ENCODE measurements at places on chromosomes 7 and 10.

- no peak for DNase-seq
Observed at GRCh38 chr7:150942001-150942590, 36.0 kb downstream of the KCNH2 start.

DNA sequence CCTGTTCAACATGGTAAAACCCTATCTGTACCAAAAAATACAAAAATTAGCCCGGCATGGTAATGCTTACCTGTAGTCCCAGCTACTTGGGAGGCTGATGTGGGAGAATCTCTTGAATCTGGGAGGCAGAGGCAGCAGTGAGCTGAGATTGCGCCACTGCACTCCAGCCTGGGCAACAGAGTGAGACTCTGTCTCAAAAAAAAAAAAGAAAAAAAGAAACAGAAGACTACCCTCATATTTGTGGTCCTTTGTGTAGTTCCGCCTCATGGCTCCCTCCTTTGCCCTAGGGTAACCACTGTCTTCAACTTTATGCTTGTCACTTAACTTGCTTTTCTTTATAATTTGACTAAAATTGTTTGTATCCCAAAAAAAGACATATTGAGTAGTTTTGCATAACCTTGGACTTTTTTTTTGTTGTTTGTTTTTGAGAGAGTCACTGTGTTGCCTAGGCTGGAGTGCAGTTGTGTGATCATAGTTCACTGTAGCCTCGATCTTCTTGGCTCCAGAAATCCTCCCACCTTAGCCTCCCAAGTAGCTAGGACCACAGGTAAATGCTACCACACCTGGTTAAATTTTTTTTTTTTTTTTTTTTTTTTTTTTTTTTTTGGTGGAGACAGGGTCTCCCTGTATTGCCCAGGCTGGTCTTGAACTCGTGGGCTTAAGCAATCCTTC, 3.7 kb downstream of the ZNF487 start:
- DNase-seq = no peak

DNA sequence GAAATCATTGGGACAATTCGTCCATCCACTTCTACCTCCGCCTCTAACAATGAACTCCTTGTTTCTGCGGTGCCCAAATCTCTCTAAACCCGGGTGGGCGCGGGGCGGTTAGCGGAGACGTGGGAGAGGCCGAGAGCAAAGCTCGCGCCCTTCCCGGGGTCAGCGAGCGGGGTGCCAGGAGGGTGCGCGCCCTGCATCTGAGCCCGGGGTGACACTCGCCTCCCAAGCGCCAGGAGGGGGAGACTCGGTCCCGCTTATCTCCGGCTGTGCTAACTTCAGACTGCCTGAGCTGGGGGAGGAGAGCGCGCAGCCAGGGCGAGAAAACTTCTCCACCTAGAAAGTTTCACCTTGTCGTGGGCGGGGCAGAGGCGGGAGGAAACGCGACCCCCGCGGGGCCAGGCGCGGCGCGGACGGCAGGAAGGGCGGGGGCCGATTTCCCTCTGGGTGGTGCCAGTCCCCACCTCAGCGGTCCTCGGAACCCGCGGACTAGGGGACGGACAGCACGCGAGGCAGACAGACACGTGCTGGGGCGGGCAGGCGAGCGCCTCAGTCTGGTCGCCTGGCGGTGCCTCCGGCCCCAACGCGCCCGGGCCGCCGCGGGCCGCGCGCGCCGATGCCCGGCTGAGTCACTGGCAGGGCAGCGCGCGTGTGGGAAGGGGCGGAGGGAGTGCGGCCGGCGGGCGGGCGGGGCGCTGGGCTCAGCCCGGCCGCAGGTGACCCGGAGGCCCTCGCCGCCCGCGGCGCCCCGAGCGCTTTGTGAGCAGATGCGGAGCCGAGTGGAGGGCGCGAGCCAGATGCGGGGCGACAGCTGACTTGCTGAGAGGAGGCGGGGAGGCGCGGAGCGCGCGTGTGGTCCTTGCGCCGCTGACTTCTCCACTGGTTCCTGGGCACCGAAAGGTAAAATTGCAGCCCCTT, at the start of gene MET:
MET (plus strand) TSS at position 516 of the 915 bp plus-strand sequence. CDS start 26,889 bp downstream, outside the sequence.
- no peak for DNase-seq

DNA sequence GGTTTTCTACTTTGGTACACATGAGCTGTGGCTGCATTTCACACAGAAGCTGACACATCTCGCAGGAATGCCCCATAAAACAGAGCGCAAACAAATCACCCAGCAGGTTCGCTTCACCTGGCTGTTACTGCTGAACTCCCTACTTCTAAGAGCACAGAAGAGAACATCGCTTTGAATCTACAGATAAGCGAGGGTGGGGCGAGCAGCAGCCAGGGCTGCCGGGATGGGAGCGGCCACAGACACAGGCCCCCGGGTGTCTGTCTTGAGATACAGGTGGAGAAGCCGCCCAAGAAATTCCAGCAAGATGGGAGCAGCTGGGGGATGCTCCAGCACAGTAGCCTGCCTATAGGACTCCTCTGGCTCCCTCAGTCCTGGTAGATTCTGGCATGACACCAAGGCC, 27.4 kb downstream of the OGDHL start:
- no peak for DNase-seq

- DNase-seq = no peak
Observed at GRCh38 chr7:151607464-151607867, 87.8 kb upstream of the RHEB start.

GRCh38 chr7:108454674-108455550, 1.3 kb downstream of the NRCAM start:
- no peak for DNase-seq

DNA sequence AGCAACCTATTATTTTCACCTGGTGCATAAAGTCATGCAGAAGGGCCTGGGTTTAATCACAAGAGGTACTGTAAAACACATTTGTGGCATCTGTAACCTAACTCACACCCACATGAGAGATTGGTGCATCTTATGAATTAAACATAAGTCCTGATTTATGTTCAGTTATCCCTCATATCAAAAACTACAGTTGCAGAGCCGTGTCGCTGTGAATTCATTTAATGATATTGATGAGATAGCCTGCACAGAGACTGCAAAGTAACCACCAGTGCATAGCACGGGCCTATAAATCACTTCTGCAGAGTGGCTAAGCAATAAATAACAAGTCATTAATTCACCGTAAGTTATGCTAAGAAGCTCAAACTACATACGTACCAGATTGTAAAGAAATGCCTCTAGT, 178.2 kb downstream of the RELN start:
- DNase-seq = no peak

- no peak for DNase-seq
Observed at GRCh38 chr7:42883950-42884349, 27.9 kb downstream of the C7orf25 start.

DNA sequence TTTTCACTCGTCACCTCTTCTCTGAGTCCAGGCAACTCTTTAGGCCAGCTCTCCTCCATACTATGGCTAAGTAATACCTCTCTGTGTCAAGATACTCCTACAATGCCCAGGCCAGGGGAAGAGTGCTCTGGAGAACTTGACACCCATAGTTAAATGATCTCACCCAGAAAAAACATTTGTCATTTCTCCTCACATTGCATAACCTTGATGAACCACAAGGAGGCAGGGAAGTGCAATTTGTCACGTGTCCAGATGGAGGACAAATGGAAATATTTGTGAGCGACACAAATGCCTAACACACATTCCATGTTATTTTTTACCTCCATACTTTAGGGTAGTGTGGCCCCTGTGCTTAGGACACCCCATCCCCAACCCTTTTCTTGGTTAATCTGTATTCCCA, 78.3 kb downstream of the HTR7 start:
- no peak for DNase-seq

GRCh38 chr7:66517212-66517909, 111.3 kb upstream of the KCTD7 start:
- DNase-seq = no peak

- DNase-seq = no peak
Observed at GRCh38 chr7:94741179-94741578, 85.2 kb upstream of the SGCE start.

All from stimulated activated CD8-positive, alpha-beta memory T cell treated with anti-CD3 and anti-CD28 coated beads, Interleukin-2, amount 100 ng/mL, for 1 hour (primary cell).